ENCODE measurements at places on chromosomes 13 and 19.

DNA sequence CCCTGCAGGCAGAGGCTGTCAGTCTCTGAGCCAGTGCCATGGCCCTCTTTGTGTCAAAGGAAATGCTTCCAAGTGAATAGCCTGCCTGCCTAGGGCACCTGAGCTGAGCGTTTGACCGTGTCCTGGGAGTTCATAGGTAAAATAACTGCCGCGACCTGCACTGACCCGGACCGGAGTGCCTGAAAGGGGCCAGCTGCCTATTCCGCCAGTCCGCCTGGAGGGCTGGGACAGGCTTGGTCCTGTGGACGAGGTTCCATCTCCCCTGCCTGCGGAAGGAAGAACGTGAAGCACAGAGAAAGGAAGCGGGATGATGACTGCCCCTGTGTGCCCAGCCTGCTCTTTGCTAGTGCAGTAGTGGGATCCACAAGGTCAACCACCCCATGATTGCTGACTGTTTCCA lies 17.5 kb upstream of the ZNF492 start:
- DNase-seq = no peak

GRCh38 chr19:51098365-51099046 lies 9.7 kb downstream of the CTU1 start:
- no peak for DNase-seq

DNA sequence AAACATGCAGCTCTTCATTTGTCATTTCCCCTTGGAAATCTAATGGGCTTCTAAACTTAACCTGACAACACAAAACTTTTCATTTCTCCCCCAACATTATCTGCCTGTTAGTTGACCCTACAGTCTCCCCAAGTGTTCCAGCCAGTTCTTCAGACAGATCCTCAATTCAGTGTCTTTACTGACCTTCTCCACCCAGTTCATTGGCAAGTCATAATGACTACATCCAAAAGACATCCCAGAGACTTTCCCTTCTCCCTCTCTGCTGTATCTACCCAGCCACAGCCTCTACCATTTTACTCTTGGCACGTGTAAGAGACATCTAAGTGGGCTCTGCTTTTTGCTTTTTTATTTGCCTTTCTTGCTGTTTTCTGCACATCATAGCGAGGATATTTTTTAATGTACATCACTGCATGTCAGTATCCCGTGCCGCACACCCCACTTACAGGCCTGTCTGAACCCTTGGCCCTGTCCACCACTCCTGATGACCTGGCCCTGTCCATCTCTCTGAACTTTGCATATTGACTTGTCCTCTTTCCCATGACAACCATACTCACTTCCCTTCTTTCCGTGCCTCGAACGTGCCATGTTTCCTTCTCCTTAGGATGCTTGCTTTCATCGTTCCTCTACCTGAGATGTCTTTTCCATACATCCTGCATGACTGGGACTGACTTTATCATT lies 391.9 kb downstream of the IRS2 start:
- no peak for DNase-seq

GRCh38 chr19:42468273-42468796 lies 25.6 kb upstream of the CXCL17 start:
- peak; percentile 46 for DNase-seq

GRCh38 chr19:29495901-29496441 lies 29.8 kb upstream of the VSTM2B start:
- DNase-seq = no peak

- no peak for DNase-seq
Measured at GRCh38 chr13:54373211-54373610, 1344.6 kb downstream of the OLFM4 start.

GRCh38 chr19:53540091-53540490 lies 2.1 kb downstream of the ZNF331 start:
- DNase-seq = no peak

DNA sequence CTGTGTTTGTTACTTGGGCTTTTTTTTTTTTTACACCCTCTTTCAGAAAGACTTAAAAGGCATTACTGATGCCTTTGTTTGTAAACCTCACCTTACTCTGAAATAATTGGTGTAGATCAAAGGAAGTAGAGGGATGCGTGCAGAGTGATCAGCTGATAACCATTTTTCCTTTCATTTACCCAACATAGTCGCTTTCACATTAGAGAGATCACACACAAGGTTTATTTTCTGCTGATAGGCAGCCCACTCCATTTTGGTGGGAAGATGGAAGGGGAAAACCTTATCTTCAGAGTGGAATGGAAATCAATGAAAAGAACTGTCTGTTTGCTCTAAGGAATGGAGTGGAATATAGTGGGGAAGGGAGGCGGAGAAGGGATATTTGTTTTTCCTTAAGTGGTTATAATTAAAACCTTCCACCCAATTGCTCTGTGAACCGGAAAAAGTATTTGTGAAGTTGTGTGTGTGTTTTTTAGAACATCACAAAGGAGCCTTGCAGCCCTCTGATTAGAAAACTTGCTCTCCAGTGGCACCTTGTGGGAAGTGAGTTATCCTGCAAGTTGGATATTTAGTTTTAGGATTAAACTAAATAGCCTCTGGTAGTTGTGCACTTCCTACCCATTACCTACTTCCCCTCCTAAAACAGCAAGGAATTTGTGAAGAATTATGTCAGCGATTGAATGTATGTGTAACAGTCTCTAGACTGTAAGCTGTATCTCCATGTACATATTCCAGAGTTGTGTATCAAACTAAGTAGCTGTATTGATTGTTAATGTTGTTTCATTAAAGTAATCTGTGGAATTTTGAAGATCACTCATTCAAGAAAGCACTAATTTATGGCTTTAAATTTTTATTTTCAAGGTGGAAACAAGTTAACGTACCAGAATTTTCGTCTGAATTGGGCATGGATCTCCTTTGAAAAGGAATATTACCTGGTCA lies 76.8 kb downstream of the FREM2 start:
- DNase-seq = no peak

- no peak for DNase-seq
Measured at GRCh38 chr19:51354103-51354741, 12.0 kb downstream of the ETFB start.

DNA sequence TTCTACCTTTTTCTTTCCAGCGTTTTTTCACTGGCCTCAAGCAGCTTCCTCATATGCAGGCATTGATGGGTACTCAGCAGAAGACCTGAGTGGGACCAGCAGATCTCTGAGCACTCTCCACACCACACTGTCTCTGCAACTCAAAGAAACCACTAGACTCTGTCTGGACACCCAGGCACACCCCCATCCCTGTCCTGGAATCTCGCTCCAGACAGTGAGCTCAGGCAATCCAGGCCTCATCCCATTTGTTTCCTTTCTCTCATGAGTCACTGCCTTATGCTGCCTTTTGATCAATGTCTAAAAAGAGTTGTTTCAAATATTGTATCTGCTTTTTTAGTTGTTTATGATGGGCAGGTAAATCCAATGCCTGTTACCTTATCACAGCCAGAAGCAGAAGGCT lies 19.7 kb upstream of the POP4 start:
- DNase-seq = no peak

DNA sequence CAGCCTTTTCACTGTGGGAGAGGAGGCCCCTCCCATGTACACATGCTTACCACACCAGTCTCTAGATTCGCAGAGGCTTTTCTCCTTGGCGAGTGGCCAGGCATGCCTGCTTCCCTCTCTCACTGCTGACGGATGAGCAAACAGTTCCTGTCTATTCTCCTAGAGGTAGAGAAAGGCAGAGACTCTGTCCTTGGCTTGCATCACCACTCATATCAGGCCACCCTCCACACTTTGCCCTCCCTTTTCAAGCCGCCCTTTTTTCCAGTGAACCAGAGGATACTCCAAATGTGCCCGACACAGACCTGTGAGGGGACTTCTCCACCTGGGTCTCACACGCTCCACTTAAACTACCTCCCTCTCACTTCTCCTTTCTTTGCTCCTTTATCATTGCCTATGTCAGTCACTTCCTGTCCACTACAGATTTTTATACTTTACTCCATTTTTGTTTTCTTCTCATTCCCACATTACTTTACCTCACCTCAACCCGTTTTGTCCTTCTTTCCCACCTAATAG lies 284.6 kb downstream of the DNAJC15 start:
- peak; percentile 63 for DNase-seq

- no peak for DNase-seq
Measured at GRCh38 chr19:4316956-4317355, 12.6 kb downstream of the FSD1 start.

DNA sequence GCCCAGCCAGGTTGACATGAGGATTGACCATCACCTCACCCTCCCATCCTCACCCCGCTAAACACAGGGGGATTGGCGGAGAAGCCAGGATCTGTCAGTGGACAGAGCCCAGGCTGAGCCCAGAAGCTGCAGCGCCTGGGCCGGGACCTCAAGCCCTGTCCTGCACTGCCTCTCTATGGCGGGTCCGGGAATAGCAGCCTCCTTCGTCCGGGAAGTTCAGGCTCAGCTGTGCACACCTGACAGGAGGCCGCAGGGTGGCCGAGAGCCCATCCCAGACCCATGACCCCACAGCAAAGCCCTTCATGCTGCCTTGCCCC lies 67.8 kb downstream of the SPACA7 start:
- DNase-seq = no peak

GRCh38 chr13:100234006-100234405 lies 145.1 kb downstream of the PCCA start:
- DNase-seq = no peak

DNA sequence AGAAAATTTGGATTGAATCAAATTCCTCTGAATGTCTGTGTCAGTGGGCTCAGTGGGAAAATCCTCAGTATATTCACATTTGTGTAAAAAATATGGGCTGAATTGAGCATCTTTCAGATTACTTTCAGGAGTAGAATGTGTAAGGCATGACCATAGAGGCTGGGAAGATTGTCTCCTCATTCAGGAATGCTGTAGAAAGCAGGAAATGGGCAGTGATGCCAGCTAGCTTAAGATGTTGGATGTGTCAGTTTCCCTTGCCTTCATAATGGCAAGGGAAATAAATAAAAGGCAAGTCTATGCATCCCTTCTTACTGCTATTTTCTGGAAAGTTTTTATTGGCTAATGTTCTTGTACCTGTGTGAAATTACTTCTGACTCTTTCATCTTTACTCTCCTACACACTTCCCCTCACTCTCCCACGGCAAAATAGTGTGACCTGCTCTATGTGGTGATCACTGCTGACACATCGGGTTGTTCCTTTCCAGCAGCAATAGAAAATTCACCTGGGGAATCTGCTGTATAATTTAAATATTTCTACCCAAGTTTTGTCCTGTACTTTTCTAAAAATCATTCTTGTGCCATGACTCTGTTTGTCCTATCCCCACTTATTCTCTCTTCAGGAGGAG lies 103.2 kb downstream of the LMO7 start:
- DNase-seq = no peak

DNA sequence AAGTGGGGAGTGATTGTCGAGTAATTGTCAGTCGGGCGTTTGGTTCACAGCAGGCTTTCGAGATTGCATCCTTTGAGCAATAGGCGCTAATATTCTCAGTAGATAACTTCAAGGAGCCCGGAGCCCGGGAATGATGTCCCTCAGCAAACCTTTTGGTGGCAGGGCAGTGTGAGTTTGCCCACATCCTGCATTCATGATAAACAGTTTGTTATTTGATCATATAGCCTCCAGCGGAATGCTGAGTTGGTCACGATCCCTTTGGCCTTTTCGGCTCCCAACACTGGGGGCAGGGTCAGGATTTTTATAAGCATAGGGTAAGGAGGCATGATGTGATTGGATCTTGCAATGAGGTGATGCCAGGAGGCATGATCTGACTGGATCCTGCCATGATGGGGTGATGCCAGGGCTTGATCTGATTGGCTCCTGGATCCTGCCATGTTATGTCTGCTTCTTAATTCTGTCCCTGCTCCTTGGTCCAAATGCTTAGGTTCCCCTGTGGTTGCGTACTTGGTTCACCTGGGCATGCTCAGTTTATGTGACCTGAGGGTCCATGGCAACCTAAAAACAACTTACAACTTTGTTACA lies 38.2 kb upstream of the IGSF23 start:
- no peak for DNase-seq

GRCh38 chr13:80336776-80337287 lies 4.1 kb downstream of the SPRY2 start:
- no peak for DNase-seq

GRCh38 chr13:59354665-59355369 lies 808.9 kb downstream of the DIAPH3 start:
- DNase-seq = no peak

DNA sequence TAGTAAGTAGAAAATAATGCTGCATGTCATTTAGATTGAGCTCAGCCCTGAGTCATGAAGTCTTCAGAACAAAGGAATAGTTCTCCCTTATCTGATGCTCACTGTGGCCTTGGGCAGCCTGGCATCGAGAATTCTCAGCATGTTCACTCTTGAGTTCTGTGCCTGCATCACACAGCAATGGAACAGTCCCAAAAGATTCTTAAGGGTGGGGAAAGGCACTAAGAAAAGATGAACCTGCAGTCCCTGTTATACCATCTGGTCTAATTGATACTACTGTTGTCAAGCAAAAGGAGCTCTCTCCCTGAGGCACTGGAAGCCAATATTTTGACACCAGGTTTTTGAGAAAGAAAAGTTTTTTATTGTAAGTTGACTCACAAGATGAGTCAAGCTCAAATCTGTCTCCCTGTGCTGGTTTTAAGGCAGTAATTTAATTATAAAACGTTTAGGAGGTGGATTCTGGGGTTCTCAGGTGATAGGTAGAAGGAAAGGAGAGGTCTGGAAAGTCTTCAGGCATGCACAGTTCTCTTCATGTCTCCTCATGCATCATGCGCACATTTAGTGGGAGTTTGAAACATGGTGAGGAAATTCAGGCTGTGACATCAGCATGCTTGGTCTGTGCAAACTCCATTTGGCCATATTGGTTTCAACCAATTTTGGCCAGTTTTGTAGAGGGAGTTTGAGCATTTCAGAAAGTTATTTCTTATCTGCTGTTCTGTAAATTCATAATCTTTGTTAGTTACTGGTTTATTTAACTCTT lies 38.1 kb upstream of the ZNF766 start:
- DNase-seq = no peak

- DNase-seq = no peak
Measured at GRCh38 chr19:33628921-33629825, 7.4 kb downstream of the CHST8 start.

GRCh38 chr13:52414051-52414450 lies 8.1 kb upstream of the THSD1 start:
- DNase-seq = no peak

- DNase-seq = peak; percentile 38
Measured at GRCh38 chr13:113816946-113817859, 46.7 kb downstream of the GAS6 start.

DNA sequence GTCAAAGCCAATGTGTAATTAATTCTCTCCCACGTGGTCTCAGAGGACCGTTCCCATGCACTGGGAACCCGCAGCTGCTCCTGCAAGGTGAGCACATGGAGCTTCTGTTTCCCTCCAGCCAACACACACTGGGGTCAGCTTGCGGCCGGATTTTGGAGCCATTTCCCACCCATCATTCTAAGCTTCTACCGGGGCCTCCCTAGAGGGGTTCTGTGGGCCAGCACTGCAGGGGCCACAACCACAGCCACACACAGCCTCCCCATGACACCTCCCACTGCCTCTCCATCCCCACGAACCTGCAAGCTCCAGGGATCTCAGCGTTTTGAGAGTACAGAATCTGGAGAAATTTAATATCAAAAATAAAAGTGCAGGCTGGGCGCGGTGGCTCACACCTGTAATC lies 120.7 kb upstream of the SOX1 start:
- DNase-seq = no peak

DNA sequence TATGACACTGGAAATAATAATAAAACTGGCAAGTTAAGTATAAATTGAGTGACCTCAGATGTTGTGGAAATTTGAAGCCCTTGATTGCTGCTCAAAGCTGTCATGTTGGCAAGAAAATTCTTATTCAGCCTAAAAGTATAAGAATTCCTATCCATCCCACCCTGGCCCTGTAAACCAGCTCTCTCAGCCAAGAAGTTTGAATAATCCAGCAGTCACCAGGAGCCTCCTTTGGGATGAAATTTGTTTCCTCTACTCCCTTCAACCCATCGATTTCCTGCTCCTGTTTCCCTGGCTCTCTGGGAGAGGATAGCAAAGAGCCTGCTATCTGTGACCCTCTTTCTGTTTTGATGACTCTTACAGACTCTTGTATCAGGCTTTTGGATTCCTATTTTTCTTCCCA lies 169.3 kb downstream of the LHFPL6 start:
- no peak for DNase-seq

All from BJ (cell line).